Mammary epithelial cell (primary cell): ENCODE measurements at places on chromosomes 4 and X. TPM values are rescaled to one million over a fixed set of nuclear protein-coding genes. Genes with fewer than 3 reads are reported as not detected.

Gene MTTP
- not detected in 2 replicates for total RNA-seq

Gene BEX4
- 14.2 TPM for total RNA-seq

Gene DCAF4L1
- total RNA-seq: 0.24 and 0.45 TPM in 2 replicates

Gene NLRP2B
- total RNA-seq: not detected

Gene MTNR1A
- total RNA-seq: 0.67 TPM

Gene CSAG1
- not detected for total RNA-seq

Gene ELMOD2
- 21.0 and 28.4 TPM in 2 replicates for total RNA-seq

Gene FAM9A
- not detected for total RNA-seq

Gene SHROOM2
- 12.0 TPM for total RNA-seq

Gene MID2
- 52.2 TPM for total RNA-seq

Gene CCDC110
- total RNA-seq: 0.43 and 0.59 TPM in 2 replicates

Gene CCDC160
- total RNA-seq: not detected in 2 replicates

Gene ATP11C
- 9.9 and 10.8 TPM in 2 replicates for total RNA-seq

Gene MAGEA8
- not detected for total RNA-seq

Gene STBD1
- 11.7 TPM for total RNA-seq
